ENCODE measurements at places on chromosomes 11 and 22.

- DNase-seq, result peak; percentile 2
Observed at GRCh38 chr11:20388096-20389055, 860 bp downstream of the PRMT3 start.

- DNase-seq, result no peak
Observed at GRCh38 chr11:77074205-77074604, 7.4 kb downstream of the CAPN5 start.

GRCh38 chr22:27654546-27655445 lies 146.8 kb downstream of the MN1 start:
- DNase-seq, result peak; percentile 85

GRCh38 chr11:10639350-10639749 lies 54.2 kb downstream of the IRAG1 start:
- no peak for DNase-seq

DNA sequence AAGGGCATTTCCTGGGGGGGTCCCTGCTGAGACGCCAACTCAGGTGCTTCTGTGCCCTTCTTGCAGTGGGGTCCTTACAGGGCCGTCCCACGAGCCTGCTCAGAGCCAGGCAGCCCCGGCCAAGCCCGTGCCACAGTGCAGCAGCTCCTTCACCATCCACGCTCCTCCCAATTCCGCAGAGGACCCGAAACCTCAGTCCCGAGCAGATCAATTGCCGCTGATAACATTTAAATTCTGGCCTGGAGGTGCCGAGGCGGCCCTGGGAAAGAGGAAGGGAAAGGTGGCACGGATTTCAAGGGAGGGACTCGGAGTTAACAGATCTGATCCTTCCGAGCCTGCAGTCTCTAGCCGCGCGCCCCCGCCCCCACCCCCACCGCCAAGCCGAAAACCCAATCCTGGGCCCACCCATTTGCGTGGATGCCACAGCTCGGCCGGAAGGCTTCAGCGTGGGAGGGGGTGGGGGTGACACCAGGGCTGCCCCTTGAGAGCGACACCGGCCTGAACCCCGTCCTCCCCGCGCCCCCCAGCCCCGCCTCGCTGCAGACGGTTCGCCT lies 32.3 kb upstream of the JAM3 start:
- peak; percentile 29 for DNase-seq

DNA sequence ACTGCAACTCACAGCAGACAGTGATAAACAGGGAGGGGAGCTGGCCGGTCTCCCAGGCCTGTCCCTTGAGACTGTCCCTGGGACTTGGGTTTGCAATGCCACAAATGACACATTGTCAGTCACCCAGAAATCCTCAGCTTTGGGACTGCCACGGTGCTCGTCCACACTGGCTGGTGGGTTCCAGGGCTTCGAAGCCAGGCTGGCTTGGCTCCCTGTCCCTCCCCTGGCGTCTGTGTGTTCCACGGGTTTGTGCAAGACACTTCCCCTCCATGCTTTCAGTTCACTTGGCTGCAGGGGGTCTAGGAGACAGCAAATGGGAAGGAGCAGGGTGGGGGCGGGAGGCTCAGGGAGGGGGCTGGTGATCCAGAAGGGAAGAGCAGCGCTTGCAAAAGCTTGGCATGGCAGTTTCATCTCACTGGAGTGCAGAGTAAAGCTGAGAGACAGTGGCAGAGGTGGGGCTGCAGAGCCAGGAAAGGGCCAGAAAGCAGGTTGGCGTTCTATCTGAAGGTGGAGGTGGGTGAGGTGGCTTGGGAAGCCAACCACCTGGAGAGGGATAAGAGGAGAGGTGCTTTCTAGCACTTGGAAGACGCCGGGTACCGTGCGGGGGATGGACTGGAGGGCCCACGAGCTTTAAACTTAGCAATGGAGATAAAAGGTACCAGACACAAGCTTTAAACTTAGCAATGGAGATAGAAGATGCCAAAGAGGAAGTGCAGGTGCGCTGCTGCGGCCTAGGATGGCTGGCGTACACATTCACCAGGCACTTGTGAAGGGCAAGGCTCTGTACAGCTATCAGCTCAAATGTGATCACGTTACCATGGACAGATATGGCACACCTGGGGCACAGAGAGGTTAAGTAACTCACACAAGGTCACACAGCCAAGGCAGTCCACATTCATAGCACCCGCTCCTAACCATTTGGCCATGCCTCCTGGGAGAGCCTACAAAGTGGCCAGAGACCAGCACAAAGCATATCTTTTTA lies 86.4 kb upstream of the SHISAL1 start:
- no peak for DNase-seq

- no peak for DNase-seq
Observed at GRCh38 chr22:27896245-27896644, 22.8 kb downstream of the PITPNB start.

GRCh38 chr11:26741036-26741435 lies 19.2 kb upstream of the SLC5A12 start:
- DNase-seq, result no peak

GRCh38 chr11:119483881-119484371 lies 61.0 kb upstream of the THY1 start:
- DNase-seq, result no peak

- peak; percentile 23 for DNase-seq
Observed at GRCh38 chr11:119942583-119943297, 195.2 kb downstream of the TRIM29 start.

DNA sequence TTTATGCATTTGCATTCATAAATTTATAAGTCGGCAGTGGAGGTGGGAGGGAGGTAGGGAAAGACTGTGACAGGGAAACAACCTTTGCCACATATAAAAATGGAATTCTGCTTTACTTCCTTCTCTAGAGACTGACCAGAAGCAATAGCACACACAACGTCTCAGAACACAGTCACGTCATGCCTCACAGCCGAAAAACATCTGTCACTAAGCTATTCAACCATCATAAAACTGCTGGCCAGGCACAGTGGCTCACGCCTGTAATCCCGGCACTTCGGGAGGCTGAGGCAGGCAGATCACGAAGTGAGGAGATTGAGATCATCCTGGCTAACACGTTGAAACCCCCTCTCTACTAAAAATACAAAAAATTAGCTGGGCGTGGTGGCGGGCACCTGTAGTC lies 101.0 kb upstream of the CHRM4 start:
- DNase-seq, result peak; percentile 83

DNA sequence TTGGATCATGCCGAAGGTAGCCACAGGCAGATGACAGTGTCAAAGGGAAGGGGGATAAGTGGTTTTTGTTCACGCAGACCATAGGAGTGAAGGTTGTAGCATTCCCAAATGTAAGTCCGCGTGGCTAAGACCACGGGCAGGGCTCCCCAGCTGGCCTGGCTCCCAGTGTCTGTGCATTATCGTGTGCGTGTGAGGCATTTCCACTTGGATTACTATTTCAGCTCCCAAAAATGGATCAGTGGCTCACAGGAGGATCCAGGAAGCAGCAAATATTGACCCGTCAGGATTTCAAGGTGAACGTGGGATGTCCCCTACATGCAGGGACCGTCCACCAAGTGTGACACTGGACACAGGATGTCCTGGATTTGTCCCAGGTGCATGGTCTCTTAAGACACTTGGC lies 10.6 kb downstream of the CDKN1C start:
- no peak for DNase-seq

GRCh38 chr11:75267171-75267970 lies 26.8 kb downstream of the TPBGL start:
- no peak for DNase-seq

Measured in fibroblast of villous mesenchyme (primary cell).